Heart left ventricle (tissue), 16 donors: ENCODE measurements at places on chromosomes 16 and 17. TPM values are rescaled to one million over a fixed set of nuclear protein-coding genes. Genes with fewer than 3 reads are reported as not detected.

GRCh38 chr16:56988948-56989945 lies at the start of gene NLRC5:
TSS of gene NLRC5 (plus strand) at chr16:56989557. CDS start at chr16:57020713, 31,156 bp downstream.
- peak; percentile 86 for DNase-seq

GRCh38 chr17:39402890-39403605 lies 1.6 kb upstream of the FBXL20 start:
- DNase-seq: no peak

GRCh38 chr17:2435862-2436261 lies 35.0 kb upstream of the MNT start:
- no peak for DNase-seq

The NPIPB9 gene
- not detected for total RNA-seq

GRCh38 chr17:15256689-15257088 lies 8.4 kb downstream of the PMP22 start:
- no peak for DNase-seq

GRCh38 chr17:81957691-81958432 lies 3.1 kb downstream of the NOTUM start:
- DNase-seq: no peak

DNA sequence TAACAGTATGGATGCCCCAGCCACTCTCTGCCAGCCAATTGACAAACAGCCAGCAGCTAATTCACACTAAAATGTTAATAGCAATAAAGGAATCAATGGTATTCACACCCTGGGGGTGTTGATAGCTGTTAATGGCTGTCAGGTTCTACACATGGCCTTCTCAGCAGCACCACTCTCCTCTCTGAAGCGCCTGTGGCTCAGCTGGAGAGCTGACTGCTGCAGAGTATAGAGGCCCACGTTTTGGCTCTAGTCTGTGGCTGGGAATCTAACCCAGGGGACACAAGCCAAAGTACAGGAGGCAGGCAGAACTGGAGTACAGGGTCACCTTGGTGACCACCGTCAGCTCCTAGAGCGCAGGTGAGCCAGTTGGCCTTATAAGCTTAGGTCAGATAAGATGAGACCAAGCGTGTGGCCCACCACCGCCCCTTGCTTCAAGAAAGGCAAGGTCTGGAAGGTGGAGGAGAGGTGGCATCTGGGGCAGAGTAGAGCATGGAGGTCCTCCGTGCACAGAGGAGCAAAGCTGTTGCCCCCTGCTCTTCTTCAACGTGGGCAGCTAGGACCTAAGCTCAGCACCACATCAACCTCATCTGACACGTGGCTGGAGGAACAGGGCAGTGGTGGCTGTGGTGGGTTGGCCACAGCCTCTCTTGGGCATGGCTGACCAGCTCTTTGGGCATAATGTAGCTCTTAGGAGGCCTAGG lies 25.4 kb downstream of the CCR7 start:
- DNase-seq: no peak
